WTC11 (cell line): ENCODE measurements at places on chromosomes 13 and 19.
A peak's percentile ranks its signal among the peaks of the same experiment; 100 is the strongest.

- no peak for DNase-seq
Measured at GRCh38 chr13:20132052-20132634, 28.7 kb downstream of the GJA3 start.

GRCh38 chr19:16076958-16077611 lies 790 bp downstream of the TPM4 start:
- peak; percentile 68 for DNase-seq

DNA sequence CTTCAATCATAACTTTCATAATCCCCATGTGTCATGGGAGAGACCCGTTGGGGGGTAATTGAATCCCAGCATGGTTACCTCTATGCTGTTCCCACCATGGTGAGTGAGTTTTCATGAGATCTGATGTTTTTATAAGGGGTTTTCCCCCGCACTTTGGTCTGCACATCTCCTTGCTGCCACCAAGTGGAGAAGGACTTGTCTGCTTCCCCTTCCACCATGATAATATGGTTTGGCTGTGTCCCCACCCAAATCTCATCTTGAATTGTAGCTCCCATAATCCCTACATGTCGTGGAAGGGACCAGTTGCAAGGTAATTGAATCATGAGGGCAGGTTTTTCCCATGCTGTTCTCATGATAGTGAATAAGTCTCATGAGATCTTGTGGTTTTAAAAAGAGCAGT lies 524.9 kb downstream of the SLITRK5 start:
- DNase-seq = no peak

DNA sequence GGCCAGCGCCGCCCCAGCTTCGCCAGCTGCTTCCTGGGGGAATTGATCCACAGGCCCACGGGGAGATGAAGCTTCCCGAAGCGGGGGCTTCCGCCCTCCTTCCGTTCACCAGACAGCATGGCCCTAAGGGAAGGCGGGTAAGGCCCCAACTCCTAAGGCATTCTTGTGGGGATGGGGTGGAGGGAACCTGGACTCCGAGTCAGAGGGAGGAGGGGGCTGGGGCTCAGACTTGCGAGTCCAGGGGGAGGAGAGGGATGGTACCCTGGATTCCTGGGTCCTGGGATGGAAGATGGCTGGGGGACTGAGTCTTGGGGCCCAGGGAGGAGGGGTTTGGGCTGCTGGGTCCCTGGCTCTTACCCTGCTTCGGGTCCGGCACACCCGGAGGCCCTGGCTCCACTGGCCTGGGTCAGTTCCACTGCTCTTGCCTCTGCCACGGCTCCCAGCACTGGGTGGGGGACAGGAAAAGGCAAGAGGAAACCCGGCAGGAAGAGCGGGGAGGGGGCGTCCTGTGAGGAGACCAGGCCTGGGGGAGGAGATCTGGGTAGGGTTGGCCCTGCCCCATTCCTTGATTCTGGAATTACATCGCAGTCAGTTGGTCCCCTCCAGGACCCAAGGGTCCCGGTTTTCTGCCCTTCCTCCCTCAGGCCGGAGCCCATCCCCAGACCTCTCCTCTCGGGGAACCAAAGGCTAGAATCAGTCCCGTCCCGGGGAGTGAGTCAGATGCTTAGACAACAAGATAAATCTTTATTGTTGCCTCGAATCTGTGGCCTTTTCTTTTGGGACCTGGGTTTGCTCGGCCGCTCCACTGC lies at the start of gene RASIP1:
Gene RASIP1 (minus strand): TSS at position 447 of the 809 bp plus-strand sequence. CDS start 328 bp downstream, at position 119.
- DNase-seq = no peak

DNA sequence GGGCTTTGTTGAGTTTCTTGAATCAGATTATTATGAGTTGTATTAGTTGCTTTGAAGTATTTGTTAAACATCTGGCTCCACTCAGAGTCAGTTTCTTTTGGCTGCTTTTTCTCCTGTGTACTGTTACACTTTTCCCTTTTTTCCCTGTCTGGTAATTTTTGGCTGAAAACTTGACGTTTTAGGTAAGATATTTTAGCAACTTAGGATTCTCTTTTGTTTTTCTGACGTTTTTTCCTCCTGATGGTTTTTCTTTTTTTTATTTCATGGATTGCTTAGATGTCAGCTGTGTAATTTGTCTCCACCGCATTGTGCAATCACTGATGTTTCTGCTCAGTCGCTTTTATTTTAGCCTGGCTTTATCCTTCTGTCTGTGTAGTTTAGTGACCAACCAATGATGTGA lies 20.7 kb downstream of the RFC3 start:
- no peak for DNase-seq

DNA sequence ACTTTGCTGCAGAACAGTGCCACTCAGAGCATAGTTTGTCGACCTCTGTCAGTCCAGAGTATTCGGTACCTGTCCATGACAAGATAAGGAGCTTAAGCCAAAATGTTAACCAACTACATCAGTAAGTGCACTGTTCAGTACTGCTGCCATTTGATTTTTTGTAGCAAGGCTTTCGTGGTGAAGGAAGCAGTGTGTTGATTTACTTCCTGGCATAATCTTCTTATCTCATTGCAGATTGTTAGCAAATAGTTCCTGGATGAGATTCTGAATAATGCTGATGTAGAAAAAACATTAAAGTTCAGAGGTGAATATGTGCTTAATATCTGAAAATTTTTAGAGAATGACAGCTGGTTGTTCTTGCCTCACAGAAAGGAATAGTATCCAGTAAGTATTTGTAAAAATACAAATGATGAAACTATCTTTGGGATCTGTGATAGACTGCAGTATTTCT lies 85.7 kb downstream of the LRRC63 start:
- no peak for DNase-seq

- no peak for DNase-seq
Measured at GRCh38 chr19:28500296-28500695, 712.7 kb downstream of the UQCRFS1 start.

DNA sequence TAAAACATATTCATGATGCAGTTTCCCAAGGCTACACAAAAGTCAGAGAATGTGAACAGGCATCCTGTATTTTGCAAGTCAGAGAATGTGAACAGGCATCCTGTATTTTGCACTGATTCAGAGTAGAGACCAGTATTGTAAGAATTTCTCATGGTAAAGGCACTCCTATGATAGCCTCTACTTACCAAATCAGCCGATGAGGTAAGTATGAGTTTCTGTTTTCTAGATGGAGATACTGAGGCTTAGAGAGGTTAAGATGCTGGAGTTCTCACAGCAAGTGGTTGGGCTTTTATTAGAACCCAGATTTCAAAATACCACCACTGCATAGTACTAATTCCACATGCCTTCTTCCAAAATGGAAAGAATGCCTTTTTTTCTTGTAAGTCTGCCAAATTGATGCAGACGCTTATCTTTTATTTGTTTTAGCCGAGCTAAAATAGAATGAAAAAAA lies 12.3 kb downstream of the TPT1 start:
- DNase-seq = no peak

DNA sequence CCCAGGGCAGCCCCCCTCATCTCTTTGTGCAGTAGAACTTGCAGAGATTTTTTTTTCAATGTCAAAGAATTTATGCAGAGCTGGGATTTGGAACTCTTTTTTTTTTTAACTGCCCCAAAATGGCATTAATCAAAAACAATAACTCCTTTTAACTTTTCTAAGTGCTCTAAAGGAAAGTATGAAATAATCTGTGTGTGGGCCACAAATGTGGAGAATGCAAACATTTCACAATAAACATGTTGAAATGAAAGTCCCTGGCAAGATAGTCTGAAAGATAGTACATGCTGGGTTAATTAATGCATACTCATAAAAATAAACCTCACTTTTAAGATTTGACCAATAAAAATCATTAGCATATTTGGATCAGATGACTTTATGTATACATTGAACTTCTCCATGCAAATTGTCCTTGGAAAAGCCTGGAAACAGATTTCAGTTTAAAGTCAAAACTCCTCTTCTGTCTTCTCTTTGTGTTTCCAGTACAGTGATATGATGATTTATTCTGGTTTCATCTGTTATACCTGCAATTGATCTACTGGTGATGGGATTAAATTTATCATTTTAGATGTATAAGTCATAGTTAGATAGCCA lies 30.5 kb upstream of the ZNF536 start:
- DNase-seq = no peak

DNA sequence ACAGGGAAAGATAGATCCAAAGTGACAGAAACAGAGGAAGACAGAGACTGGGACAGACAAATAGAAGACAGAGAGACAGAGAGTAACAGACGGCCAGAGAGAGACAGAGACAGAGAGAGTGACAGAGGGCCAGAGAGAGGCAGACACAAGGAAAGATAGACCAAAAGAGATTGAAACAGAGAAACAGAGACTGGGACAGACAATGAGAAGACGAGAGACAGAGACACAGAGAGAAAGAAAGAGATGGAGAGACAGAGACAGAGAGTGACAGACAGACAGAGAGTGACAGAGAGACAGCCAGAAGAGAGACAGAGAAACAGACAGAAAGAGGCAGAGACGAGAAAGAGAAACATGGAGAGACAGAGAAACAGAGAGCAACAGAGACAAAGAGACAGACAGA lies 127.3 kb downstream of the UQCRFS1 start:
- DNase-seq = no peak

DNA sequence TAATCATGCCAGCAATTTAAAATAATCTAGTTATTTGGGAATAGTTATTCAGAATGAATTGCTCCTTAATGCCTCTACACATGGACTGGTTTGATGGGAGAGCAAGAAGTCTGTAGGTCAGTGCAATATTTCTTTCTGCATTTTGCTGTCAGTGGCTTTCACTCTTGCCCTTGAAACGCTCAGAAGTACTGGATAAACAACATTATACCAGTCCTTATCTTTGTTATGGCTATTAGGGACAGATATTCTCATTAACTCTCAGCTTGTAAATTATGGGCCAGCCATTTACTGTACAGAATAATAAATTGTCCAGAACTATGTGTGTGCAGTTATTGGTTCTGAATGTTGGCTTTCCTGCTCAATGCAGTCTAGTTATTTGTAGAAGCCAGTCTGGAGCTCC lies 224.4 kb downstream of the OXGR1 start:
- no peak for DNase-seq

GRCh38 chr19:36140304-36141038 lies 605 bp downstream of the CAPNS1 start:
- DNase-seq = peak; percentile 60

GRCh38 chr13:46171217-46171616 lies 10.8 kb downstream of the LCP1 start:
- DNase-seq = no peak

GRCh38 chr19:19133985-19134384 lies 4.3 kb downstream of the TMEM161A start:
- no peak for DNase-seq

- no peak for DNase-seq
Measured at GRCh38 chr13:109858319-109858718, 71.9 kb upstream of the IRS2 start.

- no peak for DNase-seq
Measured at GRCh38 chr13:54383604-54384003, 1355.0 kb downstream of the OLFM4 start.

- DNase-seq = no peak
Measured at GRCh38 chr13:38415233-38415632, 65.6 kb downstream of the UFM1 start.

- no peak for DNase-seq
Measured at GRCh38 chr13:113645329-113645728, 12.7 kb downstream of the ATP4B start.

- DNase-seq = no peak
Measured at GRCh38 chr19:3132971-3133792, 2.7 kb upstream of the GNA15 start.

DNA sequence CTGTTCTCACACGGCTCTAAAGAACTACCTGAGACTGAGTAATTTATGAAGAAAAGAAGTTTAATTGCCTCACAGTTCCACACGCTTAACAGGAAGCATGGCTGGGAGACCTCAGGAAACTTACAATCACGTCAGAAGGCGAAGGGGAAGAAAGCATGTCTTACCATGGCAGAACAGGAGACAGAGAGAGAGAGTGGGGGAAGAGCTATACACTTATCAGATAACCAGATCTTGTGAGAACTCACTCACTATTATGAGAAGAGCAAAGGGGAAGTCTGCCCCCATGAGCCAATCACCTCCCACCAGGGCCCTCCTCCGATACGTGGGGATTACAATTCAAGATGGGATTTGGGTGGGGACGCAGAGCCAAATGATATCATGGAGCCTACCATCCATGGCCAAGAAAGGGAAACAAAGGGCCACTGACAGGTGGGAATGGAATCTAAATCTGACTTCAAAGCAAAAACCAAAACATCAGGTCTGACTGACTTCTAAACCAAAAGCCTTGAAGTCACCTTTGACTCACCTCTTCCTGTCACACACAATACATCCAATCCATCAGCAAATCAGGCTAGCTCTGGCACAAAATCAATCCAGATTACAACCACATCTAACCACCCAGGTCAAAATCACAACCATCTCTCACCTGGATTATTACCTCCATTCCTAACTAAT lies 189.7 kb downstream of the ENOX1 start:
- no peak for DNase-seq

DNA sequence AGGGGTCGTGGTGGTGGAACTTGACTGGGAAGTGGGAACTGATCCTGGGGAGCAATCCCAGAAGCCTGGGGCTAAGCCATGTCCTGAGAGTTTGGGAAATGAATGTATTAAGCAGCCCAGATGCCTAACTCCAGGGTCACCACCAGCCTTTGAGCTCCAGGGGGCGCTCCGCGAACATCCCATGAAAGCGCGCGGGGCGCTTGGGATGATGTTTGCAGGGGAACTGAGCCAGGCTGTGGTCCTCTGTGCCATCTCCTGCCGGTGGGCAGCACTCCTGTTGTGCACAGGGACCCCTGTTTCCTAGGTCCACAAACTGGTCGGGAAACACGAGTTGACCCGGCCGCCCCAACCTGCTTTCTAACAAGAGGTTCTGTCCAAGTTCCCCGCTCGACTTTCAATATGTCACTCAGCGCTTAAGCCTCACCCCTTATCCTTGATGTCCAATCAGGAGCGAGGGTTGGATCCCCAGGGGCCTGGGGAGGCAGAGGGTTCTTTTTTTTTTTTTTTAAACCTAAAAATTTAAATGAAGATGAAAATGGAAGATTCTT lies 14.4 kb downstream of the LEUTX start:
- DNase-seq = peak; percentile 85

- DNase-seq = peak; percentile 92
Measured at GRCh38 chr19:47240996-47241918, 10.3 kb upstream of the BBC3 start.

DNA sequence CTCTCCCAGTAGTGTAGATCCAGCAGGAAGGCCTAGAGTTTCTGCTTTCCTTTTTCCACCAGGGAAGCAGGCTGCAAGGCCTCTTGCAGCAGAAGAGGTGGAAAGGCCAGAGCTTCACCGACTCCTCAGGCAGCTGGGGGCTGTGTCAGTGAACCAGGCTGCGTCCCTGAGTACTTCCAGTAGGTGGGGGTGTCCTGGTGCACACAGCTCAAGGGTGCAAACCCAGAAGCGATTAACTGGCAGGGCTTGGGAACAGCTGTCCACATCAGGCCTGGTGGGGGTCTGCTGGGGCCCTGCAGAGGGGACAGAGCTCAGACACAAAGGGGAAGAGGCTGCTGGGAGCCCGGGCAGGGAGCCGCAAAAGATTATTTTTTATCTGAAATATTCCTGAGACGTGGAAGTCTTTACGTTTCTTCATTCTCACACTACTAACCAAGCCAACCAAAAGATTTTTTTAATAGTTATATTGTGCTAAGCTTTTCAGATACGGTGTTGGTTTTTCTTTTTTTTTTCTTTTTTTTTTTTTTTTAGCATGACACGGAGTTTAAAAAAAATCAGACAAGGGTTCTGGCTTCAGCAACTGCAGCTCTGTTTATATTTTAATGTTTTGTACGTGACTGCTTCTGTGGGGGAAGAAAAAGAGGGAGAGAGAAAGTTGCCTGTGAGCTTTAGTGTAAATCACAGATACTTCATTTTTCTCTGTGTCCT lies 11.0 kb downstream of the TSHZ3 start:
- peak; percentile 79 for DNase-seq
